ENCODE measurements at places on chromosomes 6 and 20. TPM values are rescaled to one million over a fixed set of nuclear protein-coding genes. Genes with fewer than 3 reads are reported as not detected.

- peak; percentile 24 for DNase-seq
Measured at GRCh38 chr6:27825025-27825793, 87.0 kb downstream of the OR2B2 start.

Gene TOP1
- total RNA-seq = 13.1 TPM

DNA sequence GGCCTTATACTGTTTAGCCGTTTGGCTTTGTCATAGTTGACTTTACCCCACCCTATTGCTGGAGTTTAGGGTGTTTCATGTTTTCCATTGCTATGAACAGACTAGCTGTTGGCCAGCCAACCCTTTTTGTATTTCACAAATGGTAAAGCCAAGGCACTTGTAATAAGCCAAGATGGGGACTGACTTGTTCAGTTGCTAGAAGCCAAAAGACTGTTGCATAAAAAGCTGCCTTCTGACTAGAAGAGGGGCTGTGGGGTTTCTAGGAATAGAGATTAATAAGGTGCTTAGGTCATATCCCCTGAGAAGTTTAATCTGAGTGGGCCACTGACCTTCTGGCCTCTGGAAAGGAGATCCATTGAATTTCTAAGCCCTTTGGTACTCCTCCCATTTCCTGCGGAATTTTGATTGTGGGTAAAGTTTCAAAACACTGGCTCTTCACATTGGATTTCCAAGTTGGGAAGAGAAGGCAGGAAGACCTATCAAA, 211.1 kb downstream of the PLCB4 start:
- no peak for DNase-seq

GRCh38 chr20:53959911-53960578, 110.3 kb downstream of the BCAS1 start:
- no peak for DNase-seq

- no peak for DNase-seq
Measured at GRCh38 chr6:140872885-140873284, 1259.8 kb upstream of the GJE1 start.

DNA sequence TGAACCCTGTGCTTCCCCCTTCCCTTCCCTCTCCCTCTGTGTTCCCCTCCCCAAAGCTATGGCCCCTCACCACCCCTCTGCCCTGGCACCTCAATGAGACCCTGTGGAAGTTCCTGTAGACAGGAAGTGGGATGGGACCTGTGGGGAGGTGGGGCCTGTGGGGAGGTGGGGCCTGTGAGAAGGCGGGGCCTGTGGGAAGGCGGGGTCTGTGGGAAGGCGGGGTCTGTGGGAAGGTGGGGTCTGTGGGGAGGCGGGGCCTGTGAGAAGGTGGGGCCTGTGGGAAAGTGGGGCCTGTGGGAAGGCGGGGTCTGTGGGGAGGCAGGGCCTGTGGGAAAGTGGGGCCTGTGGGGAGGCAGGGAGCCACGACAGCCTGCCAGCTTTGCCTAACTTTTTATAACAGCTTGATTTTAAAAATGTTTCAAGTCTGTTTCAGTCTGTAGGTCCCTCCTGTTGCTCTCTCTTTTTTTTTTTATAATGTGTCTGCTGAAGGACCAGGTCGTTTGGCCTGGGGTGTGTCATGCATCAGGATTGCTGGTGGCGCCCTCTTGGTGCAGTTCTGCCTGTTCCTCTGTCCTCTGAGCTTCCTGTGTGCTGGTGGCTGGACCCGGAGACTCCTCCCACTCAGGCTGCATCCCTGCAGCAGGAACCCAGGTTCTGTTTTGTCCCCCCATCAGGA, 70.5 kb upstream of the SLCO4A1 start:
- DNase-seq = no peak

GRCh38 chr6:140909625-140910024, 1223.1 kb upstream of the GJE1 start:
- DNase-seq = no peak

GRCh38 chr6:33078919-33079521, 3.2 kb downstream of the HLA-DPB1 start:
- no peak for DNase-seq

Gene GRIK2
- not detected for total RNA-seq

Gene CYP39A1
- 0.26 TPM for total RNA-seq

Gene PPP1R16B
- total RNA-seq = 166 TPM

Gene RIPPLY2
- total RNA-seq = 0.51 TPM

Gene SYCP2
- 1.1 TPM for total RNA-seq

GRCh38 chr20:60255866-60256265, 297.6 kb downstream of the CDH26 start:
- DNase-seq = no peak

GRCh38 chr6:85126485-85127167, 323.3 kb upstream of the NT5E start:
- peak; percentile 74 for DNase-seq

DNA sequence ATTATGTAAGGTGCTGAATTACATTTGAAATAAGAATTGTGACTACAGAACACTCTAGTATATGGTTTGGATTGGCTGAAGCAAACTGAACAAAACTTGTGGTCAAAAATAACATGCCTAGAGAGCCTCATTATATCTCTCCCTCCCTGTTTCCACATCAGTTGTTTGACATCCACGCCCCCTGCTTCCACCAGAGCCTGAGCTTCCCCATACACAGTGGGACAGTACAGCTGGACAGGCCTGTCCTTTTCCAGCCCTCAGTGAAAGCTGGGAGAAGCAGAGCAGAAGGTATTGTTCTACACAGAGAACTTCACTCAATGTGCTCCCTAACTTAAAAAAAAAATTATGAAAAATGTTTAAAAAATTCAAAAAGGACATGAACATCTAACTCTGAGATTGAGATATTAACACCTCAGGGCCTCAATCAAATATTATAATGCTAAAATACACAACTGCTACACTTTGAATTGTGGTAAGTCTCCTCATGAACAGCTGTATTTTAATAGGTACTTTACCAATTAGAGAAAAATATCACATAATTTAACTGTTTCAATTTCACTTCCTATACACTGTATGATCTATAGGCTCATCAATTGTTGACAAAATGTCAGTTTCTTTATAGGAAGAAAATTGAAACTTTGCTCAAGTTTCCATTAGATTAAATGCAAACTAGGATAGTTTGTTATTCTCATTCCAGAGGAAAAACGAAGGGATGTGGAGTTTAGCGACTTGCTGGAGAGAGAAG, 44.9 kb upstream of the SCML4 start:
- no peak for DNase-seq

DNA sequence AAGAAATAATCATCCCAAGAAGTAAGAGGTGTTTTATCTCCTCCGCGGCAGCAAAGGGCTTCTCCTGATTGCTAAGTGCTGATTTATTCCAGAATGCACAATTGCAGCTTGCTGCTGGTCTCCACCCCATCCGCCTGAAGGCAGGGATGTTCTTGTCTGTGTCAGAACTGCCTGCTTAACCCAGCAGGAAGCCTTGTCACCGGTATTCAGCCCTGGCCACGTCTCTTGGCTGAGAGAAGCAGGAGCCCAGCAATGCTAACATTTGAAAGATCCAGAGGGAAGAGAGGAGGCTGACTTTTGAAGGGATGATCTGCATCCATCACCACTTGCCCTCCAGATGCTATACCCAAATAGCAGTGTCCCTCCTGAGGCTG, 4.2 kb downstream of the SCML4 start:
- DNase-seq = no peak

- DNase-seq = no peak
Measured at GRCh38 chr6:22906091-22906549, 336.8 kb downstream of the HDGFL1 start.

GRCh38 chr20:46119547-46119946, 1.4 kb downstream of the CD40 start:
- no peak for DNase-seq

- DNase-seq = no peak
Measured at GRCh38 chr6:31055441-31055840, 45.2 kb downstream of the MUC22 start.

DNA sequence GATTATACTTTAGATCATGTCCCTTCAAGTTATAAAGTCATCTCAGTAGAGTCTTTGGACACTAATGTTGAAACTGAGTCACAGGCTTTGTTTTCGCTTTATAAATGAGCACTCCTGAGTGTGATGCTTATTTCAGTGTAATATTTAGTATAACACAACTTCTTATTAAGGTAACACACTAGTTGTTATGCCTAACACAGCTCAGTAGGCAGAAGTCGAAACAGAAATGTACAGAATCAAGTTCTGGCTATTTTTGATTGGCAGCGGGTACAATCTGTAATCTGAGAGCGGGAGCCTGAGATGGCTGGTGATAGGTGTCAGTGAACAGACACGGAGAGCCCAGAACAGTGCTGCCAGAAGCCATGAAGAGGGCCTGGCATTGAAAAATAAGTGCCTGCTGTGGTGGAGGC, 11.4 kb downstream of the HECA start:
- DNase-seq = no peak

DNA sequence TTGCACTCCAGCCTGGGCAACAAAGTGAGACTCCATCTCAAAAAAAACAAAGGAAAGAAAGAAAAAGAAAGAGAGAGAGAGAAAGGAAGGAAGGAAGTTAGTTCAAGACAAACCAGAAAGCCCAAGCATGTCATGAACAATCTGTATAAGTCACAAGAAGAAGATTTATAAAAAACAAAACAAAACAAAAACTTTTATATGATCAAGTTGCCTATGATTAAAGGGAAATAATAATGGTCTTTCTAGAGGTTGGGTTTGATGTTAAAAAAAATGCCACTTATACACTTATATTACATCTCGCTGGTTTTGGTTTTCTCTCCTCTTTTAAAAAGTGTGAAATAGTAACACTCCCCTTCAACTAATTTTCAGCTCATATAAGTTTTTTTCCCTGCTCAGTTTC, 146.2 kb upstream of the CARMIL1 start:
- no peak for DNase-seq

Measured in dermis microvascular lymphatic vessel endothelial cell (primary cell).